ENCODE measurements at places on chromosomes 7 and 10.

GRCh38 chr7:45416846-45417245 is 157.3 kb upstream of the ADCY1 start:
- no peak for DNase-seq

DNA sequence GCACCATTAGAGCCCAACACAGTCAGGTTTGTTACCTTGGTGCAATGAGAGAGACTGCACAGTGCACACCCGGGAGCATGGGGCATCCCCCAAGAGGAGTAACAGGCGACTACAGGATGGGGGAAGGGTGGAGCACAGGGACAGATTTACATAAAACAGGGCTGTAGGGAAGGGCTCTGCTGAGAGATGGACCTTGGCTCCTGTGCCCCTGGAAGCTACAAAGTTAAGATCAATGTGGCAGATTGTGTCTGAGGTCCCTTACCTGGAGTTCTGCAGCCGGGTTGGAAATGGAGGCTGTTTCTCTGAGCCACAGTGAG is 13.7 kb upstream of the SLC18A3 start:
- DNase-seq: no peak

- no peak for DNase-seq
Observed at GRCh38 chr7:134890246-134891240, 95.8 kb upstream of the AGBL3 start.

- no peak for DNase-seq
Observed at GRCh38 chr10:93173967-93174845, 100.5 kb downstream of the CYP26A1 start.

DNA sequence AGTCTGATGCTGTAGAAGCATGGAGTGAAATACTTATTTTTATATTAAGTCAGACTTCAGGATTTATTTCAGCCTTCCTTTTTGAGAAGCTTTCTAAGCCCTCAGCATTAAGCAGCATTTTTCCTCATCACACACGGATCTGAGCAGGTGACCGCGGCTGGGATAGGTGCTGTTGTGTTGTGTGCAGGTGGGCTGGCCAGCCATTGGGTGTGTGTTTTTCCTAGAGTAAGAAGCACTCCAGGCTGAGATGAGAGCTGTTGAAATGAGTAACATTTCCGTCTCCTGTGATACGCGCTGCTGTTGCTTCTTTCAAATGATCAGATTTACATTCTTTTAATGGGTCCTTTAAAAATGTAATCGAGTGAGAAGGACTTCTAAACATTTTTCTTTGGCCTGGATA is 63.9 kb downstream of the INSYN2A start:
- no peak for DNase-seq

- DNase-seq: no peak
Observed at GRCh38 chr10:35516102-35516670, 89.0 kb upstream of the GJD4 start.

DNA sequence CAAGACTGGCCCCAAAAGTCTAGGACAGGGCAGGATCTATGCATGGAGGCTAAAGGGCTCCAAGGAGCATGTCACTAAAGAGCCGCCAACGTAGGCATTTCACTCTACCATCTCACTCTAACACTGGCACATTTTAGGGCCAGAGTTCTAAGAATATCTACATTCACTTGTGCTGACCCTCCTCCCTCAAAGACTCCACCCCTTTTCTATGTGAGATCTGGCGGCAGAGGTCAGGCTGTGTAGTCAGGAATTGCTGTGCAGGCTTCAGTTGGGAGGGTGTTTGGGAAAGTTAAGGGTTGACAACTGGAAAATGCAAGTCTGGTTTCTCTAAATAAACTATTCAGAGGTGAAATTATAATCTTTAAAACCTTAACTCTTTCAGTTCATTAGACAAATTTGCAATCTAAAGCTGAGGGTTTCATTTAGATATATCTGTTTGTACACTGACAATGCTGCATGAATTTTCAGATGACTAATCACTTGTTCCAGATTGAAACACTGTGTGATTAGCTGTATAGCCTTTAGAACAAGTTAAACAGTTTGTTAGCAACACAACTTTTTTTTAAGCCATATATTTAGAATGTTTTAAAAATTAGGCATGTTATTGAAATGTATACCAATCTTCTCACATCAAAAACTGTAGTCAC is 18.2 kb downstream of the LMOD2 start:
- no peak for DNase-seq

GRCh38 chr10:27390681-27391080 is 113.4 kb upstream of the RAB18 start:
- no peak for DNase-seq

DNA sequence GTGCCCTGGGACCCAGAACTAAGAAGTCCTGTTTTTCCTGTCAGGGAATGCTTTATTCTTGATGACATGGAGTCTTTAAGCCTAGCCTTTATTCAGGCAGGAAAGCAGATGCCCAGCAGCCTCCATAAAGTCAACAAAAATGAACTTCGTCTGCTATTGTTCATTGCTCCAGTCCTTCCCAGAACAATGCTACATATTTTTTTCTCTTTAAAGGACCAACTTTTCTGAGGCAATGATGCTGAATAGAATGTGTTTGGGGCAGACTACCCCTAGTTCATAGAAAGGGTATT is 47.6 kb upstream of the PDCD4 start:
- DNase-seq: no peak

DNA sequence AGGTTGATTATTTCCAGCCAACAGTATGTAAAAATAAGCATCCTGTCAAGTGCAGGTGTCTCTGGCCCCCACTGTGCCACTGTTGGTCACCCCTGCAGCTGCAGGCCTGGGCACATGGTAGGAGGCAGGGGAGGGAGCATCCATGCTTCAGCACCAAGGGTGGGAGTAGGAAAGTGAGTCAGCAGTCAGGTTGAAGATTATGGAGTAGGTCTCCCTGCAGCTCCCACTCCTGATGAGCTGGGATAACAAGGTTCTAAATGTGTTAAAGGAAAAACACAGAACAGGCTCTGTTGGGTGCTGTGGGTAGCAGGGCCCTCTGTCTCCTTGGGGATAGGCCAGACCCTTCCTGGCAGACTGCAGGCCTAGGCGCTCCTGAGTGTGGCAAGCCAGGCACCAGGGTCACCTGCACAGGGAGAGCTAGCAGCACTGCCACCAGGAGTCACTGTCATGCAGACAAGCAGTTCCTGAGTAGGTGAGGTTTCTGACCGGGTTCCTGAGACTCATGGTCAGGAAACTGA is 59.3 kb downstream of the NUDCD3 start:
- peak; percentile 15 for DNase-seq

DNA sequence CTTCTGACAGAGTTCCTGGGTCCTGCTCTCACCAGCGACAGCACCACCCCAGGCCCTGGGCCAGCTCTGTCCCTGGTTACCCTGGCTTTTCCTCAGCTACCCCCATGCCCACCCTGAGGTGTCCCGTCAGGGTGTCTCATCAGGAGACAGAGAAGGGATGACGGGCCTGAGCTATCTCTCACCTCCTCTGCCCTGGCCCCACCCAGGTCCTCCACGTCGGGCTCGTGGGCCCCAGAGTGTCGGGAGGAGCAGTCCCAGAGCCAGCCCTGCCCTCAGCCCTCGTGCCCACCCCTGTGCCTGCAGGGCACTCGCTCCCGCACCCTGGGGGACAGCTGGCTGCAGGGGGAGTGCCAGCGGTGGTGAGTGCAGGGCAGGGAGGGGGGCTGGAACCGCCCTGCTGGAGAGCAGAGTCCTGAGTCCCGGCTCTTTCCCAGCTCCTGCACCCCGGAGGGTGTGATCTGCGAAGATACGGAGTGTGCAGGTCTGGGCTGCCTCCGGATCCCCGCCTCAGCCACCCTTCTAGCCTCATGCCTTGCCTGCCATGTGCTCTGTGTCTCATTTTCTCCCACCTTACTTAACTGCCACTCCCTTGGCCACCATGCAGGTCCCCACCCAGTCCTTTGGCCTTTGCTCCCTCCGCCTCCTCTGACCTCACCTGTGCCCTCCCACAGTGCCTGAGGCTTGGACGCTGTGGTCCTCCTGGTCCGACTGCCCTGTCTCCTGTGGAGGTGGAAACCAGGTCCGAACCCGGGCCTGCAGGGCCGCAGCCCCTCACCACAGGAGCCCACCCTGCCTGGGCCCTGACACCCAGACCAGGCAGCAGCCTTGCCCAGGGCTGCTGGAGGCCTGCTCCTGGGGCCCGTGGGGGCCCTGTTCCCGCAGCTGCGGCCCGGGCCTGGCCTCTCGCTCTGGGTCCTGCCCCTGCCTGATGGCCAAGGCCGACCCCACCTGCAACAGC is 16.7 kb upstream of the ZNF862 start:
- DNase-seq: no peak

GRCh38 chr10:132423966-132424861 is 27.2 kb downstream of the PWWP2B start:
- no peak for DNase-seq

DNA sequence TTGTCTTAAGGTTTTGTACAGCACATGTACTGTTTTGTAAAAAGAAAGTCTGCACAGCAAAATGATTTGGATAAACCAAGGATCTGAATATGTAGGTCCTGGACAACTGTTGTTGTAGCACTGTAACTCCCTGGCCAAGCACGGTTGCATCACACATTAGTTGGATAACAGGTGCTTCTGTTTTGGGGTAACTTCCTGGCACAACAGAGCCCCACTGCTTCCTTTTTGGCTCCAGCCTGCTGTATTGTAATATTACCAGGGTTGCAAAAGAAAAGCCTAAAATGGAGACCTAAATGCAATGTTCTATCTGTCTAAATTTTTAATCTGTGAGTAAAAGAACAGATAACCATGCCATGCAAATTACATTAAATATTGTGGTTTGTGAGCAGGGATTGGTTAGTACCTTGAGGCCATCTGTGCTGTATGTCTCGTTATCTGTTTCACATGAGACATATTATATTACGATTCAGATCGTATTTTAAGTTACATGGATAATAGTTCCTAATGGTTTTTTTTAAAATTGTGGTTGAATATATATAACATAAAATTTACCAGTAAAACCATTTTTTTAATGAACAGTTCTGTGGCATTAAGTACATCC is 27.5 kb upstream of the WAC start:
- no peak for DNase-seq

DNA sequence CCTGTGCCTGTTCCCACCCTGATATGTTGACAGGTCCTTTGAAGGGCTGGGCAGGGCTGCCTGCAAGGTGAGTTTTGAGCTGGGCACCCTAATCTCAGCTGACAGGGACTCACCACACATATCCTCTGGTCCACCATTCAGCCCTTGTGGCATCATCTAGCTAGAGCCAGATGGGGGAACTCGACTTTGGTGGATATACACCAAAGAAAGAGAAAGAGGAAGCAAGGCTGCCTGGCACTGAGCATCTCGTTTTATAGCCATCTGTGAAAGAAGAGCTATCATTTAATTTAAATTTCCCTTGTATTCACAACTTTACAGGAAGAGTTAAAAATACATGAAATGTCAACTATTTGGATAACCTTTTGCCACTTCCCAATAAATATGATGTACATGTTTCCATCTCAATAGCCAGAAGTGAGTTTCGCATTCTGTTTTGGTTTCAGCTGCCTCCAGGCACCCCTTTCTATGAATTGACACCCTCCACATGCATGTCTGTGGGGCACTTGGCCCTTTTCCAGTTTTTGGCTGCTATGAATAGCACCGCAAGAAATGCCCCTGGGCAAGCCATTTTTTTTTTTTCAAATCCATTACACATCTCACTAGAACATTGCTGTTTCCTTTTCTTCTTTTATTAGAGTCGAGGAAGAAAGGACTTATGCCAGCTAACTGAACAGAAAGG is 22.9 kb upstream of the GRB10 start:
- no peak for DNase-seq

All from CD4-positive, alpha-beta T cell treated with Interleukin-12 subunit alpha and Interleukin-12 subunit beta, for 1 hour (primary cell).